Natural killer cell (primary cell): ENCODE measurements at places on chromosomes 2 and 18. TPM values are rescaled to one million over a fixed set of nuclear protein-coding genes. Genes with fewer than 3 reads are reported as not detected.

The LIPG gene
- not detected for total RNA-seq

The C2orf15 gene
- 1.9 TPM for total RNA-seq

GRCh38 chr18:49094979-49095632 is 144.3 kb upstream of the SMAD7 start:
- no peaks in the 10 kb centered on the region for H3K4me1 ChIP-seq
- H3K36me3 ChIP-seq: peaks cover under 1% of the 10 kb centered on the region
- DNase-seq: no peak
- no peaks in the 10 kb centered on the region for H3K27me3 ChIP-seq
- no peak overlapping the region for H3K4me3 ChIP-seq

- no peaks in the 10 kb centered on the region for H3K4me1 ChIP-seq
- DNase-seq: no peak
- no peak overlapping the region for H3K4me3 ChIP-seq
- H3K27me3 ChIP-seq: no peaks in the 10 kb centered on the region
- H3K27ac ChIP-seq: no peak overlapping the region
- peaks cover 42% of the 10 kb centered on the region for H3K36me3 ChIP-seq
These were observed 41.3 kb downstream of the ESCO1 start for GRCh38 chr18:21559195-21559594.

GRCh38 chr2:118834901-118835745 is 12.3 kb downstream of the EN1 start:
- DNase-seq: no peak
- no peak overlapping the region for H3K4me3 ChIP-seq
- no peaks in the 10 kb centered on the region for H3K36me3 ChIP-seq

DNA sequence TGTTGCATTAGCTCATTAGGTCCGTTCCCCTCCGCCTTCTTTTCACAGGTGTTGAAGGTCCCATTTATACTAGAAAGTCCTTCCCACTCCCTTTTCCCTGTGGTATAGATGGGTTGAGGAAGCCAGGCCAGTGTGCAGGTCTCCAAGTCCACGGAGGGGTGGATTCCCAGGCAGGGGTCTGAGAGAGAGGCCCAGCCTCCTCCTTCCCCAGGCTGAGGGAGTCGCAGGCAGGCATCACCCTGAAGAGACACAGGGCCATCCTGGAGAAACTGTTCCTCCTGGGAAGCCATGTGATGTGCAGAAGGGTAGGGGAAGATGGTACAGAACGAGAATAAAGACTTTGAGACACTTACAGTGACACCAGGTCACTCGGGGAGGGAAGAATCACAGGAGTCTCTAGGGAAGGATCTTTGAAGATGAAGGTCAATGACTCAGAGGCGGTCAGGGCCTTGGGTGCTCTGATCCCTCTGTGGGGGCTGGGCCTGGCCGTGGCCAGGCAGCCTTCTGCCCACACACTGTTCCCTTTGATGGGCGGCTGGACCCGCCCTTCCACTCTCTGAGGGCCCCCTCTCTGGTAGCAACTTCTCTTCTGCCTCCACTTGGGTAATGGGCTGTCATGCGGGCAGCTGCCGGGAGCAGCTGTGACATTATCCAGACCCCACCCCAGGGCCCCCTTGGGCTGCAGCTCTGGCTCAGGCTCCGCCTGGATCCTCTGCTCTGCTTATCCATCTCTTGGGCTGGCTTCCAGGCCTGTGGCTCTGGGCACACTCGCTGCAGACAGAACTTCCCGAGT is 45.1 kb downstream of the RHOB start:
- no peak for DNase-seq
- H3K27me3 ChIP-seq: no peaks in the 10 kb centered on the region
- H3K4me3 ChIP-seq: no peak overlapping the region
- H3K27ac ChIP-seq: no peak overlapping the region

DNA sequence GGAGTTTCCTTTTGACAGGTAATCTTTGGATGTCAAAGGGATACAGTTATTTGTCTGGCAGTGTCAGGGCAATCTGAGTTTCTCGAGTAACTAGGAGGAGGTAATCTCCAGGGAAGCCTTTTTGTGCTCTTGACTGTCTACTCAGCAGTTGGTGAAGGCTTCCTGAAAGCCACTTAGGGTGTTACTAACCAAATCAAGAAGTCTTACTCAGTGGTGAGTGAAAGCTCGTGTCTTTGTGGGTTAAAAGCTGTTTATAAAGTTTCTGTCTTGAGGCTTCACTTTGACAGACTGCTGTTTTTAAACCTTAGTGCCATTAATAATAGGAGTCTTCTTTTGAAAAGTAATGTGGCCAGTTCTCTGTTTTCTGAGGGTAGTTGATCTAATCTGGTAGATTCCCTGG is 1.7 kb downstream of the THSD7B start:
- peaks cover 15% of the 10 kb centered on the region for H3K27me3 ChIP-seq
- H3K27ac ChIP-seq: no peak overlapping the region
- DNase-seq: no peak

DNA sequence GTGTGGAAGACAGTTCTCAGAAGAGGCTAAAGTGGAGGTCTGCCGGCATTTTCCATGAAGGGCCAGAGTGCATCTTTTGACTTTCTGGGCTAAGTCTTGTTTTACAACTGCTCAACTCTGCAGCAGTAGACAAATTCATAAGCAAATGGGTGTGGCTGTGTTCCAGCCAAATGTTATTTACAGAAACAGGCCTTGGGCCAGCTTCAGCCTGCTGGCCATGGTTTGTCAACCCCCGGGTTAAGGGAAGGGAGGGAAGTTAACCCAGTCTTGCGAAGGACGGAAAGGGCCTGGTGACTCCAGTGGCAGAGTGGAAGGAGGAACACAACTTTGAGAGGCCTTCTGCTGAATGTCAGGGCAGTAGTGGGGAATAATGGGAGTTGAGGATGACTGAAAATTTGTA is 34.3 kb upstream of the NCKAP5 start:
- no peak for DNase-seq
- H3K27me3 ChIP-seq: no peaks in the 10 kb centered on the region
- no peaks in the 10 kb centered on the region for H3K36me3 ChIP-seq
- no peak overlapping the region for H3K27ac ChIP-seq
- H3K4me3 ChIP-seq: no peak overlapping the region
- H3K4me1 ChIP-seq: no peaks in the 10 kb centered on the region

- no peaks in the 10 kb centered on the region for H3K36me3 ChIP-seq
- no peak overlapping the region for H3K4me3 ChIP-seq
- no peak overlapping the region for H3K27ac ChIP-seq
- H3K4me1 ChIP-seq: no peaks in the 10 kb centered on the region
These were observed 224.5 kb downstream of the CYP26B1 start for GRCh38 chr2:71923143-71923525.

DNA sequence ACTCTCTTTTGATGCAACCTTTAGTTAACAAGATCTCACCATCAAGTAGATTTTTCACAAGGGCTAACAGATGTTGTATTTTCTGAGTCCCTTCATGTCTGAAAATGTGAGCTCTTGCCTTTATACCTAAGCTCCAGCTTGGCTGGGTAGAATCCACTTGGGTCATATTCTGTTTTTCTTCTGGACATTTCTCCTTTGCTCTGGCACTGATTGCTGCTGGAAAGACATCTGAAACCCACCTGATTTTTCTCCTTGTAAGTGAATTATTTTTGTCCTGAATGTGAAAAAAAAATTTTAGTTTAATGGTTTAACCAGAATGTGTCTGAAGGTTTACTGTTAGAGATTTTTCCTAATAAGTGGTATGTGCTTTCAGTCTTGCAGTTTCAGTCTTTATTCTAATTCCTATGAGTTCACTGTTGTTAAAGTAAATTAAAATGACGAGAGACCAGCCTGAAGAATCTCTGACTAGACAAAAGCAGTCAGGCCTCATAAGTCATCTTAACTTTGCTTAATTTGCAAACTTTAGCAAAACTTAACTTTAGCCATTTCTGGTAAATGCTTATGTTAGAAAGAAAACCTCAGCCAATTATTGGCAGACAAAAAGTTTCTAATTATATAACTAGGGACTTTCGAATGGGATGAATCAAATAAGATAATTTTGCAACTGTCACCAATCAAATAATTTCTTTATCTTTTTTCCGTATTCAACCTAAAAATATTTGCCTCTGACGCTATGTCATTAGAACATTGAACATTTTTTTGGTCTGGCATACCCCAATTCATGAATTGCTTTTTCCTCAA is 70.8 kb downstream of the ACAA2 start:
- H3K36me3 ChIP-seq: no peaks in the 10 kb centered on the region
- no peaks in the 10 kb centered on the region for H3K4me1 ChIP-seq
- H3K4me3 ChIP-seq: no peak overlapping the region
- H3K27me3 ChIP-seq: no peaks in the 10 kb centered on the region

DNA sequence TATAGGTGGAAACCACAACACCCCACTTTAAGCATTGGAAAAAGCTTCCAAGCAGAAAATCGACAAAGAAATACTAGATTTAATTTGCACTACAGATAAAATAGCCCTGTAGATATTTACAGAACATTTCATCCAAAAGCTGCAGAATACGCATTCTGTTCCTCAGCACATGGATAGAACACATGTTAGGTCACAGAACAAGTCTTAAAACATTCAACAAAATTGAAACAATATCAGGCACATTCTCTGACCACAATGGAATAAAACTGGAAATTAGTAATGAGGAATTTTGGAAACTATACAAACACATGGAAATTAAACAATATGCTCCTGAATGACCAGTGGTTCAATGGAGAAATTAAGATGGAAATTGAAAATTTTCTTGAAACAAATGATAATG is 27.8 kb upstream of the XDH start:
- DNase-seq: no peak
- H3K4me3 ChIP-seq: no peak overlapping the region
- H3K27me3 ChIP-seq: no peaks in the 10 kb centered on the region

DNA sequence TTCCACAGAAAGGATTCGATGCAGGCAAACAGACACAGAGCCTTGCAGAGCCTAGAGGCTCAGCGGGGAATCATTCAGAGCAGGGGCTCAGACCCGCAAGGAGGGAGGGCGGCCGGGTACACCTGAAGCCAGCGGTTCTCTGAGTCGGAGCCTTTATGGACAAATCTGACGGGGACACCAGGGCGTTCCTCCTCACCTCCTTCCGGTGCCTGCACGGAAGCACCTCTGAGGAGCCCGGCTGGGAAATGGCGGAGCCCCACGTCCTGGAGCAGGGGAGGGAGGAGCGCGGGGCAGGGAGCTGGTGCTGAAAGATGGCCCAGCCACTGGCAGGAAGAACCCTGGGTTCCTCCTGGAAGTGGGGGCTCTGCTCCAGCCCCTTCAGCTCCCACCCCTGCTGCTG is 193.5 kb upstream of the ALKAL2 start:
- H3K36me3 ChIP-seq: no peaks in the 10 kb centered on the region
- H3K4me3 ChIP-seq: no peak overlapping the region

GRCh38 chr2:50718146-50718545 is 313.8 kb downstream of the NRXN1 start:
- no peak overlapping the region for H3K27ac ChIP-seq
- no peak for DNase-seq
- H3K4me1 ChIP-seq: no peaks in the 10 kb centered on the region
- no peaks in the 10 kb centered on the region for H3K27me3 ChIP-seq
- no peak overlapping the region for H3K4me3 ChIP-seq

- DNase-seq: no peak
- H3K27me3 ChIP-seq: no peaks in the 10 kb centered on the region
- no peaks in the 10 kb centered on the region for H3K36me3 ChIP-seq
- H3K27ac ChIP-seq: no peak overlapping the region
- H3K4me3 ChIP-seq: no peak overlapping the region
These were observed 759.4 kb downstream of the ADCYAP1 start for GRCh38 chr18:1663879-1664705.

DNA sequence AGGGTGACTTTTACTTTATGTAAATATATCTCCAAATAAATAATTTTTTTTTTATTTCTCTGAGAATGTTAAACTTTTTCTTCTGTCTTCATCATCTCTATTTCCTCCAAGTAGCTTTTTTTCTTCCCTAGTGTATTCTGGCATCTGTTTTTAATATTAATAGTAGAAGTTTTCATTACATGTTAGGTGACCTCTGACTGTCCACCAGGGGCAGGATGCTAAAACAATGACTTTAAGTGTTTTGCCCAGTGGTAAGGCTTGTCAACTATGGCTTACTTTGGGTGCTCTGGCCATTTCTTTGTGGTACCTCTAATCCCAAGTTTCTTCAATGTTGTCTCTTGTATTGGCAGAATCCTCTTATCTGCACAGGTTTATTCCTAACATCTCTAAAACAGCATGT is 127.1 kb downstream of the SRBD1 start:
- no peak for DNase-seq
- no peak overlapping the region for H3K27ac ChIP-seq
- no peak overlapping the region for H3K4me3 ChIP-seq
- no peaks in the 10 kb centered on the region for H3K4me1 ChIP-seq

- no peak overlapping the region for H3K27ac ChIP-seq
- H3K4me1 ChIP-seq: no peaks in the 10 kb centered on the region
- DNase-seq: no peak
- H3K27me3 ChIP-seq: no peaks in the 10 kb centered on the region
- no peak overlapping the region for H3K4me3 ChIP-seq
- no peaks in the 10 kb centered on the region for H3K36me3 ChIP-seq
These were observed 8.6 kb downstream of the ALLC start for GRCh38 chr2:3666613-3666975.

GRCh38 chr18:31557446-31557845 is 34.2 kb upstream of the TTR start:
- no peak for DNase-seq
- no peak overlapping the region for H3K4me3 ChIP-seq
- no peak overlapping the region for H3K27ac ChIP-seq
- no peaks in the 10 kb centered on the region for H3K27me3 ChIP-seq

DNA sequence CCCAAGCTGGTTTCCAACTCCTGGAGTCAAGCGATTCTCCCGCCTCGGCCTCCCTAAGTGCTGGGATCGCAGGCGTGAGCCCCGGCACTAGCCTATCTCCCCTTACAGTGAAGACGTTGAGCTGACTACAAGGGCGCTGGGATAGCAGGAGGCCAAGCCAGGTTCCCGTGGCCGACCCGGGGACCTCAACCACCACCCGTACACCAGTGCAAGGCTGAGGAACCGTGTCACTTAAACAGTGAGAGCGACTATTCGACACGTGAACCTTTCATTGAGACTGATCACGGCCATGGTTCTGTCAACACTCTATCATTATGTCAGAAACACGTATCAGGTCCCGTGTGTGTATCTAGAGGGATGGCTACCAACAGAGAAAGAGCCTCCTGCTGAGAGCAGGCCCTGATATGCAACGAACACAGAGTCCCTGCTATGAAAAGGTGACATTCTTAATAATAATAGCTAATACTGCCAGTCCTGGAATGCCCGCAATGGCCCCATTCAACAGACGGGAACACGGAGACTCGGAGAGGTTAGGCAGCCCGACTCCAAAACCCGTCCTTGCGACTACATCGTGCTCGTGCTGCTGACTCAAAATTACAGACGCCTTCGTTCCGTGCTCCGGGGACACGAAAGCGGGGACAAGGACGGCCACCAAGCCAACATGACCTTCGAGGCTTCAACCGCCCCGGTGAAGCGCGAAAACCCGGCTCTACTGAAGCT is 833 bp downstream of the AFG3L2 start:
- H3K27me3 ChIP-seq: no peaks in the 10 kb centered on the region
- H3K4me1 ChIP-seq: peaks cover 23% of the 10 kb centered on the region
- H3K36me3 ChIP-seq: no peaks in the 10 kb centered on the region
- H3K4me3 ChIP-seq: peak overlapping the region; percentile 74

DNA sequence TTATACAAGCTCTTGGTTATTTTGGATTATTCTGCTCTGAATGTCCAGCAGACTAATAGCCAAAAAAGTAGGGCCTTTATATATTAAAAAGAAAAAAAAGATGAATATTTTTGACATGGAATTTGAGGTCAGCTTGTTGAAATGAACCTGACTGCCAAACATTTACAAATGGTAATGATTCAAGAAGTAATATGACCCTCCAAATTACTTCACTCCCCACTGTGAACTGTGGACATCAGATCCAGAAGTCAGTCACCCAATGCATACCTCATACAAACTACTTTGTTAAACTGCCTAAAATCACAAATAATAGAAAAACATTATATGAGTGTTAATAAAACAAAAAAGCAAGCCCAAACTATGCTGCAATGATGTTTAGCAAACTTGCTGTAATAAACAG is 10.0 kb downstream of the EPG5 start:
- H3K4me3 ChIP-seq: no peak overlapping the region
- no peaks in the 10 kb centered on the region for H3K27me3 ChIP-seq
- no peak for DNase-seq
- H3K4me1 ChIP-seq: peaks cover 3% of the 10 kb centered on the region
- H3K36me3 ChIP-seq: peaks cover 27% of the 10 kb centered on the region
